ENCODE measurements at places on chromosomes 4 and X.

DNA sequence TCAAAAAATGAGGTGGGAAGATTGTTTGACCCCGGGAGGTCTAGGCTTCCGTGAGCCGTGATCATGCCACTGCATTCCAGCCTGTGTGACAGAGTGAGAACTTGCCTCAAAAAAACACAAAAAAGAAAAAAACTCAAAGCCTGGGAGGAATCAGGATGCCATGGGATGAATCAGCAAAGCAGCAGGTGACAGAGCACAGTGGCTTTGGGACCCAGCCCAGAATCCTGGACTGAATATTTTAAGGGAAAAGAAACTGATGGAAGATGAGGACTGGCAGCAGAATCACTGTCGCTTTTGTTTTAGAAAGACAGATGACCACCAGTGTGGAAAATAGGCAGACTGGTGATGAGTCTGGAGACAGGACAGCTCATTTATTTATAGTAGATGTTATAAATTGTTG is 16.6 kb downstream of the S100G start:
- DNase-seq: no peak

DNA sequence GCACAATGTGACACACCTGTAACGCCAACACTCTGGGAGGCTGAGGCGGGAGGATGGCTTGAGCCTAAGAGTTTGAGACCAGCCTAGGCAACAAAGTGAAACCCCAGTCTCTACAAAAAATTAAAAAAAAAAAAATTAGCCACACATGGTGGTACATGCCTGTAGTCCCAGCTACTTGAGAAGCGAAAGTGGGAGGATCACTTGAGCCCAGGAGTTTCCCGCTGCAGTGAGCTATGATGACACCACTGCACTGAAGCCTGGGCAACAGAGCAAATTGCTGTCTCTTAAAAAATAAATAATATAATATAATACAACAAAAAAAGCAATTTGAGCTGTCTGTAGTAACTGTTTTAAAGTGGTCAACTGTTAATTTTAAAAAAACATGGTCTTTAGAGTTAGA is 13.2 kb downstream of the SPOCK3 start:
- no peak for DNase-seq

- DNase-seq: no peak
These were observed 3.8 kb upstream of the FBXW7 start for GRCh38 chr4:152539556-152540292.

DNA sequence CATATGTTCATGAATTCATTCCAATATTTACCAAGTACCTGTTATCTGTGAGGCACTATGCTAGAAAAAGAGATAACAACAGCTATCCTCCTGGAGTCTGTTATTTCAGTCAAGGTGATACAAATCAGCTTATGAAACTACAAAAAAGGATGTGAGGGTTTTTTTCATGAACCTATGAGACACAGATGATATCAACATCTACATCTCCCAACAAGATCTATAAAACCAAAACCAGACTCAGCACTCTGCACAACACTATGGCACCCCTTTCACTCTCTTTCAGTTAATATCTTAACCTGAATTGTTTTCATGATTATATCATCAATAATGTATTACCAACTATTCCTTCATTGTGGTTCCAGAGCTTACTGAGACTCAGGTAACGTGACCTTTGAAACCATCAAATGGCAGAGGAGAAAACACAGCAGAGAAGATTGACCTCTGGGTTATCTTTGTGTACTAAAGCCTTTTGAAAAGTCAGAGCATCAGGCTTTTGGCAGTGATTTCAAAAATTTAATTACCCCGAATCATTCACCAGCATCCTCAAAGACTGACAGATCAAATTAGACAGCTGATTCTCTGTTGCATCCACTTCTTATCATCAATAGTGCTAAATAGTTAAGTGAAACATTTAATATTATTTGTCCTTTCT is 244.6 kb upstream of the FTHL17 start:
- no peak for DNase-seq

DNA sequence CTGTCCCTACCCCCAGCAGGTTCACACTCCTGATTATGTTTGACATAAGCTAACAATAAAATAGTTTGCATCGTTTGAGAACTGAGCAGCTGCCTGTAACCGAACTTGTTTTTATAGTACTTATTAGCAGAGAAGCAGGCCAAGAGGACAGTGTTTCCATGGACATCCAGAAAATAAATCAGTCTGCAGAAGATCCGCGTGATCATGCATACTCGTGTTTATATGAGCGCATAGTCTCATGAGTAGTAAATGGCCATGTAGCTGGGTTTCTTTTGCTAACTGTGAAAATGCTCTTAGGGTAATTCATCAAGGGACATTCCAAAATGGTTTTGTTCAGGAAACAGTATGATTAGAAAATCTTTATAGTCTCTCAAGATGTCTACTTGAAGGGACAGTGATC is 289.2 kb downstream of the DCTD start:
- no peak for DNase-seq

- DNase-seq: no peak
These were observed 31.4 kb downstream of the FREM3 start for GRCh38 chr4:143668930-143669552.

DNA sequence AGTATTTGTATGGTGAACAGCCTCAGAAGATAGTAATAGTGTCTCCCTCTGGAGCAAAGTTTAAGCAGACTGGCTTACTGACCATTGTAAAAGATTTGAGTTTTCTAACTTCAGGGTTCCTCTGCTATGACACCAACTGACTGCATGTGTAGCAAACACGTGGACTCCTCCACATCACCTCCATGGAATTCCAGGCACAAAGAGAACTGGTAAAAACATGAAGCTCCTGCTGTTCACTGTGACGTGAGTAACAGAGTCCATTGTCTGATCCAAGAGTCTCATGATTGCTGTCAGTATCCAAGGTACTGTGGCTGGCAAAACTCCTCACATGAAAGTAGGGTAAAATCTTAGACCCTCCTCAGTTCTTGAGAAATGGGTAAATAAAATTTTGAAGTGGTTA is 107.6 kb upstream of the FAM9B start:
- no peak for DNase-seq

Data from CD4-positive, alpha-beta T cell treated with Interleukin-17A for 1 hour (primary cell).